ENCODE measurements at places on chromosomes 4 and X.

- DNase-seq, result no peak
Observed at GRCh38 chrX:107861056-107861455, 35.4 kb downstream of the MID2 start.

- DNase-seq, result no peak
Observed at GRCh38 chr4:138259824-138260223, 17.7 kb upstream of the SLC7A11 start.

DNA sequence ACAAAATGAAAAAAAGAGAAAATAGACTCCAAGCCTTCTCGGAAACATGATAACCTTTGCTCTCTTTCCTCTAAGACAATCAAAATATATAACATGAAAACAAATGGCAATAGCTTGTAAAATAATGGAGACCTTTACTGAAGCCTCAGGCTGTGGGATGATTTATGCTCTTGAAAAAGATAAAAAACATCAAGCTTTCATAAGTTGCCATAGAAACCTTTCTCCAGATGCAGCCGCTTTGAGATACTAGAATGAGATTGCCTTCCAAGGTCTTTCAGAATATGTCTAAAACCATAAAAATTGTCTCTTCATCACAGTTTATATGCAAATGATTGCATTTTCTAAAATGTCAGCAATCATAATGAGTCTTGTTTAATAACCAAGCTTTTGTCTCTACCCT is 31.6 kb downstream of the MAOB start:
- no peak for DNase-seq

DNA sequence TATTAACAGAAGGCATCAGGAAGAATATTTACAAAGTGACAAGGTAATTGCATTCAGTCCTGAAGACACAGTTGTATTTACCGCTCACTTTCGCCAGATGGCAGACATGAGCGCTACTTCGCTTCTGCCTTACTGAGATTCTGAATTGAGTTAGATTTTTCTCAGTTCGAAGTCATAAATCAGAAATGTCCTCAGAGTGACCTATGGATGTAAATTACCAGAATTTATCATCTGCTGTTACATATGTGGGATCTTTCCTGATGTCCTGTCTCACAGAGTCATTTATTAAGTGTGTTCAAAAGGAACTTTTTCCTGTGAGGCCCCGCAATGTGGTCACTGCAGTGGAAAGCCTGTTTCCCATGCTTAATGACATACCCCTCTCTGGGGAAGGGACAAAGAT is 97.3 kb upstream of the DCLK2 start:
- DNase-seq, result peak; percentile 11

DNA sequence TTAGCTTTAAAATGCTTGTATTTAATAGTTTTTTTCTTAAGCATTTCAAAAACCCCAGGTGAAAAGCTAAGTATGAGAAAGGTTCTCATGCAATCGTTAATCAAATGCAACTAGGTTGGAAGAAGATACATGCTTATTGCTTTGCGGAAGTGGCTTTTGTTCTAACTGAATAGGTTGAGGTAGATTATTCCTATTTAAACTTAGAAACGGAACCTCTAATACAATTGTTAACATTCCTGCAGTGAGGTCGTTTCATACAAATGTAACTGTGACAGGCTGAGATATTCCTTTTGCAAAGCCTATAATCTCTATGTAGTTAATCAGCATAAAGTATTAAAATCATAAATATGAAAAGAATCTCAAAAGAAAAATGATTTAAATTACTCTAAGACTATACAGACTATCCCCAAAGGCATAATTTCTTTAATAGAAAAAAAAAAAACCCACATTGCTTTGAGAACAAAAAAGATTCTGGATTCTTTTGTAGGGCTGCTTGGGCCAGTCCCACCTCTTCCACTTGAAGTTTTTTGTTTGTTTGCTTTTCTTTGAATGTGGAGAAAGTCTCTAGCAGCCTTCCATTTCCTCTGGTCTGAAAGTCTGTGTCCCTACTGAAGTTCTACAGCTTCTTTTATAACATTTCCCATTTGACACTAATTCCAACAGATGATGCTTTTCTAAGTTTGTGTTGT is 25.6 kb upstream of the SORBS2 start:
- DNase-seq, result no peak
